Sigmoid colon (tissue), 7 donors: ENCODE measurements at places on chromosomes 7 and 10. TPM values are rescaled to one million over a fixed set of nuclear protein-coding genes. Genes with fewer than 3 reads are reported as not detected.

MALRD1 gene
- 0.34 TPM for polyA plus RNA-seq

DNA sequence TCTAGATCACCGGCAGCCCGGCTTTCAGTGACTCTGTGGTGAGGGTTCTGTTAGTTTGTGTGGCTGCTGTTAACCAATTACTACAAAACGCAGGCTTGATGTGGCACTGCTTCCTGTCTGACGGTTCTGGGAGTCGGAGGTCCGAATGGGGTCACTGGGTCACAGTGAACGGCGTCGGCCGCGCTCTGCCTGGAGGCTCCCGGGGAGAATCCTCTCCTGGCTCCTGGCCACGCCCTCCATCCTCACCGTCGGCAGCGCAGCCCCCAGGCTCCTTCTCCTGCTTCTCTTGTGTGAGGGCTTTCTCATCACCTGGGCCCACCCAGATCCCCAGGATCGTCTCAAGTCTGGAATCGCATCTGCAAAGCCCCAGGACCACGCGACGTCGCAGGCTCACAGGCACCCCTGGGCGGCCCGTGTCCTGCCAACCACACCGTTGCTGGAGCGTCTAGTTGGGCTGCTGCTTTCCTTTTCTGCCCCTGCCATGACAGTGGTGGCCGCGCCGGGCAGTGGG lies 31.8 kb upstream of the NKX6-2 start:
- DNase-seq = peak; percentile 42

GRCh38 chr10:33716501-33717267 lies 382.2 kb upstream of the NRP1 start:
- DNase-seq = no peak

MET gene
- polyA plus RNA-seq = 10.5 TPM

- DNase-seq = no peak
Observed at GRCh38 chr10:91090761-91091529, 129.5 kb upstream of the PCGF5 start.

SLC26A3 gene
- 1,079 TPM for polyA plus RNA-seq

DNA sequence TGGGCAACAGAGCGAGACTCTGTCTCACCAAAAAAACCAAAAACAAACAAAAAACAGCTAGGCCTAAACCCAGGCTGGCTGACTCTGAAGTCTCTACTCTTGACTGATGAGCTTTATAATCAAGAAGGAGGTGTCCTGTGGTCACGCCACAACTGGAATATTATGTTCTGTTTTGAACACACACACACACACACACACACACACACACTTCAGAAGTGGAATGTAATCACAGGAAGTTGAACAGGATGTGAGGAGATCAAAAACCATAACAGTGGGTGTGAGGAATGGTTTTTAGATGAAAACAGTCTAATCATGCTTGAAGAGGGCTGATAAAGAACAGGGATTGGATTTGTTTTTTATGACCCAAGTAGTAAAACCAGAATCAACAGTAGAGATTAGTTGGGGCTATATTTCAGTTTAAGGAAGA lies 51.1 kb upstream of the IL6 start:
- DNase-seq = no peak

GRCh38 chr7:142800088-142800487 lies 29.3 kb downstream of the PRSS2 start:
- no peak for DNase-seq
